ENCODE measurements at places on chromosomes 1 and 21. TPM values are rescaled to one million over a fixed set of nuclear protein-coding genes. Genes with fewer than 3 reads are reported as not detected.

KIAA0040 gene
- total RNA-seq = 0.92 TPM

PTGS2 gene
- total RNA-seq = 3.5 TPM

LCE1F gene
- not detected for total RNA-seq

ZNF670 gene
- total RNA-seq = 4.3 TPM

CADM3 gene
- total RNA-seq = 0.14 TPM

EPHX1 gene
- 233 TPM for total RNA-seq

PRXL2B gene
- total RNA-seq = 24.3 TPM

PKLR gene
- total RNA-seq = 0.02 TPM

AMY1B gene
- not detected for total RNA-seq

ILF2 gene
- total RNA-seq = 266 TPM

LIN28A gene
- total RNA-seq = not detected

DESI2 gene
- total RNA-seq = 25.4 TPM

ACTL8 gene
- 1.7 TPM for total RNA-seq

KIAA1614 gene
- total RNA-seq = 1.4 TPM

Measured in A549 treated with AZD2906 at 1 μM for 4 hours (cell line).